ENCODE measurements at places on chromosomes 2 and 18. TPM values are rescaled to one million over a fixed set of nuclear protein-coding genes. Genes with fewer than 3 reads are reported as not detected.

DNA sequence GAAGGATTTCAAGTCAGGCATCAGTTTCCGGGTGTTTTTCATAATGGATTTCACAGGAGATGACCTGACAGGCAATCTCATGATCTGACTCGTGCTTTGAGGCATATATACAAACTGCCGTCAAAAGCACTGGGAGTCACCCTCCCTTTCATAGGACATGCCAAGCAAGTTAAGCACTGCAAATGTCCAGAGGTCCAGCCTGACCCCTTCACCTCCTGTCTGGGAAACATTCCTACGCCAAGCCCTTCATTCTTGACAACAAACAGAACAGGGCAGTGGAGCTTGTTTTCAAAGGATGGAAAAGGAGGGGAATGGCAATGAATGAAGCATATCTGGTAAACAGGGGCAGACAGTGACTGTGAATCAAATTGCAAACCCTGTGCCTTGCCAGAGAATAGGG is 963.6 kb downstream of the BCL11A start:
- H3K4me3 ChIP-seq, result no peak overlapping the region
- no peak overlapping the region for H3K27ac ChIP-seq
- no peaks in the 10 kb centered on the region for H3K27me3 ChIP-seq
- no peak for DNase-seq
- H3K4me1 ChIP-seq, result no peaks in the 10 kb centered on the region

GRCh38 chr18:64402636-64403035 is 253.7 kb upstream of the LINC00305 start:
- no peak for DNase-seq
- H3K4me1 ChIP-seq, result no peaks in the 10 kb centered on the region
- no peak overlapping the region for H3K27ac ChIP-seq

DNA sequence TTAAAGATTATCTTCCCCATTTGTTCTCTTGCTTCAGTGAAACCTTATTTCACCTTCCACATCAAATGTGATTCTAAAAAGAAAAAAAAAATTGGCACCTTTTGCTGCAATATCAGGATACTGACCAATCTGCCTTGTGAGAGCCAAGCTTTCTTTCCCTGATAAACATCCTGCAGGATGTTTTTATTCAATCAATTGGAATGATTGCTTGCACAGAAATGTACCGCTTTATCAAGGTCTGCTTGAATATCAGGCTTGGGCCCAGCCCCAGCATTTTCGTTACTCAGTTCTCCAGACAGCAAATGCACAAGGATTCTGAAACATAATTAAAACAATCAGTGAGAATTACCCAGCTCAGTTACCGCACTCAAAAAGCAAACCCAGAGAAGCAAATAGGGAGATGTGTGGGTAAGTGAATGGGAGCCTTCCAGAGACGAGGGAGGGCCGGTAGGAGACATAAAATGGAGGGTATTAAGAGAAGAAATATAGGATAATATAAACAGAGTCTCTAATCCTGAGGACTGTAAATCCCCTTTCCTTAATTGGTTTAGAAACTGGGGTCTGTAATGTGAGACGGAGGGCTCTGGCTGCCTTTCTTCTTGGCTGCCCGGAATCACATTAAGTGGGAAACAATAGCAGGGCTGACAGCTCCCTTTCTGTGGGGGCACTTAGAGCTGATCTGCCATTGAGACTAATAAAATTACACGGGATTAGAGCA is 291.8 kb downstream of the ICOS start:
- no peaks in the 10 kb centered on the region for H3K27me3 ChIP-seq
- peaks cover 22% of the 10 kb centered on the region for H3K4me1 ChIP-seq
- no peak overlapping the region for H3K4me3 ChIP-seq

HTR2B gene
- total RNA-seq, result 17.8 TPM

All from sigmoid colon (tissue), 7 donors.